ENCODE measurements at places on chromosomes 4 and X.

- H3K27me3 ChIP-seq: no peaks in the 10 kb centered on the region
- no peak overlapping the region for H3K27ac ChIP-seq
- H3K36me3 ChIP-seq: peaks cover 100% of the 10 kb centered on the region
- H3K4me1 ChIP-seq: no peaks in the 10 kb centered on the region
Observed at GRCh38 chr4:10079912-10080588, 36.5 kb downstream of the WDR1 start.

- H3K27me3 ChIP-seq: no peaks in the 10 kb centered on the region
- H3K4me1 ChIP-seq: no peaks in the 10 kb centered on the region
- H3K4me3 ChIP-seq: no peak overlapping the region
- no peak overlapping the region for H3K27ac ChIP-seq
Observed at GRCh38 chr4:41155194-41155830, 59.0 kb downstream of the APBB2 start.

- DNase-seq: no peak
- no peaks in the 10 kb centered on the region for H3K4me1 ChIP-seq
- H3K27ac ChIP-seq: no peak overlapping the region
- H3K4me3 ChIP-seq: no peak overlapping the region
- no peaks in the 10 kb centered on the region for H3K27me3 ChIP-seq
- no peaks in the 10 kb centered on the region for H3K36me3 ChIP-seq
Observed at GRCh38 chrX:56615282-56615681, 51.9 kb downstream of the UBQLN2 start.

GRCh38 chr4:94841864-94842221 is 84.1 kb downstream of the BMPR1B start:
- H3K4me3 ChIP-seq: no peak overlapping the region
- H3K36me3 ChIP-seq: no peaks in the 10 kb centered on the region
- no peak for DNase-seq
- no peaks in the 10 kb centered on the region for H3K4me1 ChIP-seq

DNA sequence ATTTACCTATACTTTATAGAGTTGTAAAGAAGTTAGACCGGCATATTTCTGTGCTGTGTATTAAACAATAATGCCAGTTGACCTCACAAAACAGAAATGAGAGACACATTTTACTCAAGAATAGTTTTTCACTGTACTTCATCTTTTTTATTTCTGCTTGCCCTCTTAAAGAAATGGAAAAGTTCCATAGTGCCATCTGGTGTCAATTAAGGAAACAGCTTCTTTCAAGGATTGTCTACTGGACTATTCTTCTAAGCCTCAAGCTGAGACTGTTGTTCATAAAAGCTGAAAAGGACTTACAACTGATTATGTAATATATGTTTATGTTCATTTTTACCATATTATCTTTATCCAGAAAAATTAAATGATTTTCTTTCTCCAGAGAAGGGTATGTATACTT is 1523.7 kb downstream of the ARAP2 start:
- H3K4me3 ChIP-seq: no peak overlapping the region
- no peak for DNase-seq
- no peak overlapping the region for H3K27ac ChIP-seq
- no peaks in the 10 kb centered on the region for H3K36me3 ChIP-seq
- no peaks in the 10 kb centered on the region for H3K27me3 ChIP-seq

GRCh38 chrX:83419030-83419792 is 88.9 kb upstream of the POU3F4 start:
- H3K27ac ChIP-seq: no peak overlapping the region
- H3K27me3 ChIP-seq: no peaks in the 10 kb centered on the region
- H3K4me3 ChIP-seq: no peak overlapping the region
- no peaks in the 10 kb centered on the region for H3K36me3 ChIP-seq
- H3K4me1 ChIP-seq: no peaks in the 10 kb centered on the region
- no peak for DNase-seq

Measured in T-cell (primary cell).